Stimulated activated CD8-positive, alpha-beta memory T cell treated with anti-CD3 and anti-CD28 coated beads, Interleukin-15, amount 100 ng/mL, for 24 hours (primary cell): ENCODE measurements at places on chromosomes 12 and 14.

DNA sequence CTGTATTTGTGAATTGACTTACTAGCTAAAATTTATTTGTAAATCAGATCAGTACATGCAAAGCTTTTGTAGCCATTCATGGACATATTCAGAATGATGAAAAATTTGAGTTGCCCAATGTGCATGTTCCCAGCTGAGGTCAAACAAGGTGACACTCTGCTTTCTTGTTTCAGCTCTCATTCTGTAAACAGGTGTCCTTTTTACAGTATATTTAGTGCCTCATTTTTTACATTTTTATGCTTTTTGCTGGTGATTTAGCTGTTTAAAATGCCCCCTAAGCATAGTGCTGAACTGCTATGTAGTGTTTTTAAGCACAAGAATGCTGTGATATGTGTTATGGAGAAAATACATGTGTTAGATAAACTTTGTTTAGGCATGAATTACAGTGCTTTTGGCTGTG is 76.3 kb downstream of the MIA2 start:
- no peak for DNase-seq

GRCh38 chr12:89514751-89515150 is 9.8 kb downstream of the GALNT4 start:
- no peak for DNase-seq

DNA sequence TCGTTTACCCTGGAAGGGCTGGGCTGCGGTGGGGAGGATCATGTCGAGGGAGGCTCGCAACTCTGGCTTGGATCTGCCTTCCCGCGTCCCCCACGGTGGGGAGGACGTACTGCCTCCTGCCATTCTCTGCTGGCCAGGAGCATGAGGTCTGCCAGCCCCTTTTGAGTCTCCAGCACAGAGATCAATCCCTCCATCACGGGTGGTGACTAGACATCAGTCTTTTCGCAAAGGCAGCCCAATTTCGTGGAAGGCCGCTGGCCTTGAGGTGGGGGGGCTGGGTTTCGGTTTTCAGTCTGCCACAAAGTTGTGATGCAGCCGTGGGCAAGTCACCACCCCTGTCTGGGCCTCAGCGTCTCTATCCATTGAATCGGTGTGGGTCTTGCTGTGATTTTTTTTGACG is 62.2 kb downstream of the PRMT8 start:
- no peak for DNase-seq

- DNase-seq: no peak
Measured at GRCh38 chr12:87120440-87120839, 864.2 kb upstream of the MGAT4C start.
